ENCODE measurements at places on chromosomes 11 and 22.

GRCh38 chr11:111675891-111676290 lies 73.6 kb downstream of the SIK2 start:
- no peak for DNase-seq

DNA sequence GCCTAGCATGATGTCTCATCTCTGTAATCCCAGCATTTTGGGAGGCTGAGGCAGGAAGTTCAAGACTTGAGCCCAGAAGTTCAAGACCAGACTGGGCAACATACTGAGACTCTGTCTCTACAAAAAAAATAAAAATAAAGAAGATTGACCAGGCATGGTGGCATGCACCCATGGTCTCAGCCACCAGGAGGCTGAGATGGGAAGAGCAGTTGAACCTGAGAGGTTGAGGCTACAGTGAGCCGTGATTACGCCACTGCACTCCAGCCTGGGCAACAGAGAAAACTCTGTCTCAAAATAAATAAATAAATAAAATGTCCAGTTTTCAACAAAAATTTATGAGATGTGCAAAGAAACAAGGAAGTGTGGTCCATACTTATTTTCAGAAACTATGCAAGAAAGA lies 28.3 kb downstream of the EFCAB6 start:
- DNase-seq = no peak

GRCh38 chr22:19138217-19139000 lies 6.0 kb downstream of the ESS2 start:
- no peak for DNase-seq

DNA sequence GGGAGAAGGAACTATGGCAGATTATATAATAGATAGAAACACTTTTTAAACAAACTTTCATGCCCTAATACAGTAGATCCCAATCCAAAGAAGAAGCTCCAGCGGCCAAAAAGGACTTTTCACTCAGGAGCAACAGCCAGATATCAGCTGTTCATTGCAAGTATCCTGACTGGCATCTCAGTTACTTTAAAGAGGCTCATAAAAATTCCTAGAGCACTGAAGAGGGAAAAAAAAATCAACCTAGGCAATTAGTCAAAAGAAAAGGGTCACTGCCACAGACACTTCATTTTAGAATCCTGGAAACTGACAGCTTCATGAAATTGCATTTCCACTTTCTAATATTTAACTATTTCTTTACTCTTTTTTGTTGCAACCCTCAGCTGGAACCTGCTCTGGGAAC lies 170.6 kb upstream of the SOX6 start:
- no peak for DNase-seq

GRCh38 chr11:43937434-43938411 lies 4.7 kb upstream of the C11orf96 start:
- no peak for DNase-seq

GRCh38 chr22:49190816-49191505 lies 636.7 kb downstream of the BRD1 start:
- DNase-seq = no peak

DNA sequence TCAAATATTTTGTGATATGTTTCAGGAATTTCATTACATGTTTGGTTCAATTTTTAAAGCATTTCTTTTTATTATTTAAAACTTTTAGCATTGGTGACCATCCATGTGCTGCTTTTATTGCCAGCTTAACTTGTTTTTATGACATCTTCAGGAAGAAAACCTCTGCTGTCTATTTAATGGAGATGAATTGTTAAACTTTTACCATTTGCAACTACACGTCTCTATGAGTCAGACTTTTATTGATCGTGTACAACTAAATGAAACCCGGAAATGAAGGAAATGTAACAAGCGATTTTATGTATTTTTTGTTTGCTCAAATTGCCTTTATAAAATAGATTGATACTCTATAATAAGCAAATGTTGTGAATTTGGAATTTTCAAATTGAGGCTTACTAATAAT lies 113.0 kb downstream of the PTPRJ start:
- no peak for DNase-seq

DNA sequence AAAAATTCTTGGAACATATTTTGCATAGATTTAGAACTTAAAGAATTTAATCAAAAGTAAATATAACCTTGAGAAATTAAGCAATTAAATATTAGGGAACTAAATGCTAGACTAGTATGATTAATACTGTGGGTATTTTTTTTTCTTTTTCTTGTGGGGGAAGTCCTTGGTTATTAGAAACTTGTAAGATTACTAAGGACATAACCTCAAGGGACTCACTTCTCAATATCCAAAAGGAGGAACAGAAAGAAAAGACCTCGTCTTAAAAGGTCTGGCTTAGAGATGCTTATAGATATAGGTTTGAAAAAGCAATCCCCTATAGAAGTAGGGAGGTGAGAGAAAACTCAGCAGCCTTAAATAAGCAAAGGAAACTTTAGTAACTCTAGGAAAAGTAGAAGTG lies 368.5 kb downstream of the INSC start:
- no peak for DNase-seq

- DNase-seq = no peak
These were observed 2.3 kb upstream of the TBX1 start for GRCh38 chr22:19757985-19758895.

- no peak for DNase-seq
These were observed 314.9 kb downstream of the CTTN start for GRCh38 chr11:70713086-70713835.

DNA sequence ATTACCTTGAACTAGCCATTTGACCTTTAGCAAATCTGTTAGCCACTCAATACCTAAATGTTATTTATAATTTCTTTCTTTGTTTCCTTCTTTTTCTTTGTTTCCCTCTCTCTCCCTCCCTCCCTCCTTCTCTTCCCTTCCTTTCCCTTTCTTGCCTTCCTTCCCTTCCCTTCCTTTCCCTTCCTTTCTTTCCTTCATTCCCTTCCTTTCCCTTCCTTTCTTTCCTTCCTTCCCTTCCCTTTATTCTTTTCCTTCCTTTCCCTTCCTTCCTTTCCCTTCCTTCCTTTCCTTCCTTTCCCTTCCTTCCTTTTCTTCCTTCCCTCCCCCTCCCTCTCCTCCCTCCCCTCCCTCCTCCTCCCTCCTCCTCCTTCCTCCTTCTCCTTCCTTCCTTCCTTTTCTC lies 75.7 kb upstream of the KCNA4 start:
- no peak for DNase-seq

GRCh38 chr11:101880222-101880621 lies 34.6 kb upstream of the CEP126 start:
- peak; percentile 10 for DNase-seq
